ENCODE measurements at places on chromosomes 7 and 10.

DNA sequence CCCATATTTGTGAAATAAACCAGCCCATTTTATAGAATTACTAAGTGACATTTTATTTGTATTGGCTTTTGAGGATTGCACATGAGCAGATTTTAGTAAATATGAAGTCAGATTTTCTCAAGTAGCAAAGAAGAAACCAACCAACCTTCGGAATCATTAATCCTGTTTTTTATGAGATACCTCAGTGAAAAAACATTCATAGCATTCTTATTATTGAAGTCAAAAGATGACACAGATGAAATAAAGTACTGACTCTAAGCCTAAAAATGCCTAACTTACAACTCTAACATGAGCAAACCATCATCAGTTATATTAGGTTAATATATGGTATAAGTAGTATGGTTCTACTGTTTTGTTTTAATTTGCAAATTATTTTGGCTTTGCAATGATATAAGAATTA is 59.9 kb upstream of the AGBL3 start:
- no peak for DNase-seq

- DNase-seq: no peak
Observed at GRCh38 chr10:29302499-29302898, 13.6 kb downstream of the LYZL1 start.

GRCh38 chr7:28626624-28627262 is 214.4 kb downstream of the CREB5 start:
- DNase-seq: peak; percentile 65

DNA sequence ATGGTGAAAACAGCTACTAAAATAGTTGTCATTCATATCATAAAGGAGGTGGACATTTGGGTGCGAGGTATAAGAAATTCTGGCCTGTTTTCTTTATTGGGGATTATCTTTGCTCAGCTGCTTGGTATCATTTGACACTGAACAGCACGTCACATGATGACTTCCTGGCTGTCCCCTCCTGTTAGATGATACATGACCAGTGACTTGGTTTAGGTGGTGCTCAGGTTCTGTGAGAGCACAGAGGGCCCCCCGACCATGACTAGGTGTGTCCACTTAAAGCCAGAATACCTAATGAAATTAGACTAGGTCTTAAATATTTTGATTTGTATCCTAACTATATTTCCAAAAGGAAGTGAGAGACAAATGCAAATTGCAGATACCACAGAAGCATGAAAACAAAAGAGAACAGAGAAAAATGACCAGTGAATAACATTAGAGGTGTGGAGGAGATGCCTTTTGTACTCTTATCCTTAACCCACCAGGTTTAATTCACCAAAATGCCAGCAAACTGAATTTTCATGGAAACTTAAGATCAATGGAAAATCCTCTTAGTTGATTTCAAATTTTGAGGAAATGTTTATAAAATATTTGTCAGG is 50.6 kb upstream of the GJD4 start:
- no peak for DNase-seq

DNA sequence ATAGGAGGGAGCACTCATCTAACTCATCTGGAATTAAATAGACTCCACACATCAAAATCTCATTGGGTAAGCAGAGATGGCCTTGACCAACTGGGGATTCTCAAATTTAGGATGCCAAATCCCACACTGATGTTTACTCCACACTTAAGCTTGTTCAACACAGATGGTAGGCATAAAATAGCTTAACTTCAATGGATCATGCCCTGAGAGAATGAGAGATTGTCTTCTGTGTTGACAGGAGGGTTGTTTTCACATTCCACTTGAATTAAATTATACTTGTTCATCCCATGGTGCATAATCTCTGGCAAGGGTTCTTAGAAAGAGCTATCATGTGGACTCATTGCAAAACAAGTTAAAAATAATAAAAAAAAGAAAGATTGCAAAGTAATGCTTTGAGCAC is 391.4 kb downstream of the PLXDC2 start:
- DNase-seq: no peak

- DNase-seq: no peak
Observed at GRCh38 chr7:12066521-12066920, 144.6 kb upstream of the TMEM106B start.

- no peak for DNase-seq
Observed at GRCh38 chr7:108522780-108523179, 3.2 kb downstream of the PNPLA8 start.

GRCh38 chr10:6055929-6056328 is 6.2 kb downstream of the IL2RA start:
- no peak for DNase-seq

- DNase-seq: no peak
Observed at GRCh38 chr10:88804083-88804812, 1.7 kb downstream of the LIPM start.

- DNase-seq: no peak
Observed at GRCh38 chr10:119466076-119466475, 76.4 kb downstream of the RGS10 start.

DNA sequence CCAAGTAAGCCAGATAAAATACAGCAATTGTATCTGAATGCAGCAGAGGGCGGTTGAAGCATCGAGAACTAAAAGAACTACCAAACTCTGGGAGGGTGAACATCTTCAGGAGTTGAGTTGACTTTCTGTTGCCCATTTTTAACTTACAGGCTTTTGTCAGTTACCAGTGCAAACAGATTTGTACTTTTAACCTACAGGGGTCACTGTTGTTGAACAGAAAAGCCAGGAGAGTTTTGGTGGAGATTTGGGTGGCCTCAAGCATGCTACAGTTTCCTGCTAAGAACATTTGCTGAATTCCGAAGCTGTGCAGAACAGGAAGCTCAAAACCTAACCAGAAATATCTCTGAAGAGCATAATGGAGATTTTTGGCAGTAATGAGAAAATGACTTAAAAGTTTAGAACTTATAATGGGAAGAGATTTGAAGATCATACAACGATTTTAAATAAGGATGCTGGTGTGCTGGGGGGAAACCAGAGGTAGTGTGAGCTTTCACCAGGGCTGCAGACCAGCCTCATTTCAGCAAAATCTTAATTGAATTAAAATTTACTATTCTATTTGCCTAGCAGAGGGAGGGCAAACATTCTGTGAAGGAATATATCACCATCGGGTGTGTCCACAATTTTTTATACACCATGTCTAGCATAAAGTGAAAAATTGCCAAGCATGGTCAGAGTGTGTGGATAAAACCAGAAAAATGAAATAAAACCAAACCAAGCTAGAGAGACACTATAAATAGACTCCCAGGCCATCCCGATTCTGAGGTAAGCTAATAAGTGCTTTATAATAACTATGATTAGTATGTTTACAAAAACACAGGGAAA is 208.6 kb upstream of the CCDC6 start:
- DNase-seq: peak; percentile 27

- no peak for DNase-seq
Observed at GRCh38 chr7:120841608-120842007, 16.3 kb downstream of the TSPAN12 start.

GRCh38 chr10:26802527-26802926 is 58.2 kb downstream of the ABI1 start:
- no peak for DNase-seq

DNA sequence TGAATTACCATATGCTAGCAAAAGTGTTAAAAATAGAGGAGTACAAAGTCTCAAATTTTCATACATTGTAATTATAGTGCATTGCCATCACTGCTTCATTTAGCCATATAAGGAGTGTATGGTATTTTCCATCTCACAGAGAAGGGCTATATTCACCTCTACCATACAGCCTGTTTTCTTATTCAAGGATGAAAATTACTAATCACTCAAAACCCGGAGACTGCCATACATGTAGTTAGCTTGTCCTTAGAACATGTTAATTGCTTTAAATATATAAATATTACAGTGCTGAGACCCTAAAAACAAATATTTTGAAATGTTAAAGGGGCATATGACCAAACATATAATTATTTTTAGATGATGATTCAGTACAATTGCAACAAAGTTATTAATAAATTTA is 49.4 kb downstream of the CPEB3 start:
- DNase-seq: no peak

DNA sequence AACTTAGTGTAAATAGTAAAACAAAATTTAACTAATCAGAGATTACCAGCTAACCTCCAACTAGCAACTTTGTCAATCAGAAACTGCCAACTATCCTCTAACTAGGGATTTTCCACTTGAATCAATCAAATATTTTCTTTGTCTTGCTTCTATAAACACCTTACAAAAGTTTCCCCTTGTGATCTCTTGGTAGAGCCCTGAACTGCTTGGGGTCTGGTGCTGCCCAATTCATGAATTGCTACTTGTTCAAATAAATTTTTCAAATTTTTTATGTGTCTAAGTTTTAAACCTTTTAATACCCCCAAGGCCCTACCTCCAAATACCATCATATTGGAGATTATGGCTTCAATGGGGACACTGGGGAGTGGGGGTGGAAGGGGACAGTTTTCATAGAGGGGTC is 24.0 kb upstream of the AKR1B1 start:
- no peak for DNase-seq

GRCh38 chr10:26211781-26212444 is 4.7 kb upstream of the GAD2 start:
- DNase-seq: no peak

DNA sequence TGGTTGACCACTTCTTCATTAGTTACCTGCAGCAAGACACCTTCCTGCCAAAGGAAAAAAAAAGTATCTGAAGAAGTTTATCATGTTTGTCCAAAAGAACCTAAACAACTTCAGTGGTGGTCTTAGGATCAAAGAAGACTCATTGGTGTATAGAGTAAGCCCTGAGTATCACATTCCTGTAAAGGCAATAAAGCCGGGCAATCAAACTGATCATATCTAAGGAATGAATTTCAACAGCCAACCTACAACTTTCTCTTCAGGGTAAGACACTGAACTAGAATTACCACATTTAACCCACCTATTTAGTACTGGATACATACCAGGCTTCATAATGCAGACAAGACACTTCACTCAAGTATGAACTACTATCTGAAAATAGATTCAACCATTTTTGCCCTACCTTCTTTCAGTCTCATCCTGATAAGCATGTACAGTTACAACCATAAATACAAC is 10.1 kb downstream of the HNRNPA2B1 start:
- no peak for DNase-seq

DNA sequence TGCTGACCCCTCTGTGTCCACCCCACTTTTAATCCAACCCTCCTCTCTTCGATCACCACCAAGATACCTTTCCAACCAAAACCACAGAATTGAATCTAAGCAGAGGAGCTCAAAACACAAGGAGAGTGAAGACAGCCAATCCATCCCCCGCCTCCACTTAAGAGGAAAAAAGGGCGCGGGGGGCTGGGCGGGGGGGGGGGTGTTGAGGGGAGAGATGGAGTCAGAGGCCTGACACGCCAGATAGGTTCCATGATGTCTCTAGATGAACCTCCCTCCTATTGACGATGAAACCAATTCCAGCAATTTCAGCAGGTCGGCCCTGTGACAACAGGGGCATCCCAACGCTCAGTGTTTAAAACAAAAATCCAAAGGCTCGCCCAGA is 1.3 kb downstream of the SORBS1 start:
- DNase-seq: no peak

Data from right hindlimb (tissue), 1 donor.